Mesothelial cell of epicardium (in vitro differentiated cells): ENCODE measurements at places on chromosomes 6 and 20. TPM values are rescaled to one million over a fixed set of nuclear protein-coding genes. Genes with fewer than 3 reads are reported as not detected.

The CAPN11 gene
- not detected in 3 replicates for total RNA-seq

The OOEP gene
- not detected in 3 replicates for total RNA-seq

The SPTLC3 gene
- 27.0 to 28.5 TPM (median 27.7 TPM) in 3 replicates for total RNA-seq

GRCh38 chr6:26130581-26131249 lies 43.5 kb downstream of the HFE start:
- peaks cover 15% of the 10 kb centered on the region for H3K4me1 ChIP-seq
- H3K4me3 ChIP-seq, result no peak overlapping the region
- H3K27me3 ChIP-seq, result no peaks in the 10 kb centered on the region
- no peak overlapping the region for H3K27ac ChIP-seq
- no peak for DNase-seq

DNA sequence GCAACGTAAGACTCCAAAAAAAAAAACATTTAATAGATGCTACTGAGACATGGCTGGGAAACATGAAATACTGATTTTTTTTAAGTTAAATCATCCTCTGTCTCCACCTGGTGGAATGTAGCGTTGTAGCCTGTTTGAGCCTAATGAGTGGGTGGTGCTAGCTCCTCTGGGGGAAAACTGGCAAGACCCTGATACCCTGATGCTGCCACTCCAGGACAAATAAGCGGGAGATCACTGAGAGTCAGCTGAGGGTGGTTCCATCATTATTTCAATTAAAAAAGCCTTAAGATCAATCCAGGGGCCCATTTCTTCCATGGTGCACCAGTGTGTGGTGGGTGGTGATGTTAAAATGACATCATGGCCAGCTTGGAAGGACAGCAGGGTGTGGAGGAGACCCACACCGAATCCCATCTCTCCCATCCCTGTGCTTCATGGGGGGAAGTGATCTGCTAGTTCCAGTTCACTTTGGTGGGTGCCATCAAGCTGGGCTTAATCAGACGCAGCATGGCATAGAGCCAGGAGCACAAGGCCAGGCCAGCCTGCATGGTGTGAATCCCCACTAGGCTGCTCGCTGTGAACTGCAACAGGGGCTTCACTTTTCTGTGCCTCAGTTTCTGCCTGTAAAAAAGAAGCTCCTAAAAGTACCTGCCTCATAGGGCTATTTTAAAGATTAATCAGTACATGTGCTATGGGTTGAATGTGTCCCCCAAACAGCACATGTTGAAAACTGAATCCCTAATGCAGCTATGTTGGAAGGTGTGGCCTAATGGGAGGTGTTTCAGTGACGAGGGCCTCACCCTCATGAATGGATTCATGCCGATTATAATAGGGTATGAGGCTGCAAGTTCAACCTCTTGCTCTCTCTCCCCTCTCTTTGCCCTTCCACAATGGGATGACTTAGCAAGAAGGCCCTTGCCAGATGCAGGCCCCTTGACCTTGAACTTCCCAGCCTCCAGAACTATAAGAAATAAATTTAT lies 13.0 kb upstream of the MRPS10 start:
- peaks cover 13% of the 10 kb centered on the region for H3K4me1 ChIP-seq
- H3K4me3 ChIP-seq, result no peak overlapping the region
- H3K27ac ChIP-seq, result no peak overlapping the region
- H3K36me3 ChIP-seq, result peaks cover 27% of the 10 kb centered on the region
- DNase-seq, result no peak
